ENCODE measurements at places on chromosomes 11 and 22.

DNA sequence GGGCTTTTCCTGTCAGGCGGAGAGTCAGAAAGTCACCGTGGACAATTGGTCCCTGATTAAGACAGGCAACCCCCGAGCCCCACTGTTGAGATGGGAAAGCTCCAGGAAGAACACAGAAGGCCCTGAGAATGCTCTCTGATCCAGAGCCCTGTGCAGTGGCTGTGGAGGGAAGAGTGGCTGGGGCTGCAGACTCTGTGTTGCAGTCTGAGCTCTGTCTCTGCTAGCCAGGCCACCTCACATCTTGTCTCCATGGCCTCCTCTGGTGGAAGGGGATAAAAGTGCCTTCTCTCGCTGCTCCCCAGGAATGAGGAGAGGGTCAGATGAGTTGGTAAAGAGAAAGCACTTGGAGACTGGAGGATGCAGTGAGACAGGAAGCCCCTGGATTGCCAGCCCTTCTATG, 141.2 kb downstream of the CEP164 start:
- DNase-seq = no peak

DNA sequence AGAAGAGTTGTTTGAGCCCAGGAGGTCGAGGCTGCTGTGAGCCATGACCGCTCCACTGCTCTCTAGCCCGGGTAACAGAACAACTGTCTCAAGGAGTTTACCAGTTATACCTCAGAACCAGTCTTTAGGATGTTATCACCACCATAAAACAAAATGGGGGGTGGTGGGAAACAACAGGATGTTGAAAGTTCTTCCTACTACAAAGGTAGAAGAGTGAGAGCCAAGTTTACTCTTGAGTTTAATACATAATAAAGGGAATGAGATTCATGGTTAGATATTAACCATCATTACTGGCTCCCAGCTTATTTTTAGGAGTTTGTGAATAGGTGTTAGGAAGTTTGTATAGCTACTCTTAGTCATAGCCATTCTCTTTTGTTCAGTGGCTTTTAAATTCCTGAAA, 78.8 kb upstream of the HORMAD2 start:
- no peak for DNase-seq

DNA sequence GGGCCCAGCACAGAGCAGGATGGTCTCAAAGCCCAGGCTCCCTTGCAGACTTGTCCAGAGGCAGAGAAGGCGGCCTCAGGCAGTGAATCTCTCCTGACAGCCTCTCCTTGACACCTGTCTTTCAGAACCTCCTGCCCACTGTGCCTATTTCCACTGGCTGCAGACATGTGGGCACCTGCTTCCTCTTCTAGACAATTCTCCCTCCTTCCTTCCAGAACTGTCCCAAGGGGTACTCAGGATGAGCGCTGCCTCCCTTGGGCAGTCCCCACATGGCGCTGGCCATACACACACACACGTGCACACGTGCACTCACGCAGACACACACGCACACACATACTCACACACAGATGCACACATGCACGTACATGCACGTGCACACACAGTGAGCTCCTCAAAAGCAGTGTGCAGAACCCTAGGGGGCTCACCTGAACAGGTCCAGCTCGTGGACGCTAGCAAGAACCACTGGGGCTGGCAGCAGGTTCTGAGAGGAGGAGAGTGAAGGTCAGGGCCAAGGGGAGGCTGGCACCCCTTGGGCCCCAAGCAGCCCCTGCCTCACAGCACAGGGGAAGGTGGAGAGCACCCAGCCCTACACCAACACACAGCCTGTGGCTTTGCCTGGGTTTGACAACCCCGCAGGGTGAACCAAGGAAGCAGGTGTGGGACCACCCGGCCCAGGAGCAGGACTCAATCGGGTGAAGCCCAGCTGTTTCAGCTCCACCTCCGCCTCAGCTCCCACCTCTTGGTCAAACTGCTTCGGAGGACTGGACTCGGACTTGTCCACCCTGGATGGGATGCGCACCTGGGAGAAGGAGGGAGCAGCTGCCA, 8.1 kb upstream of the PLXNB2 start:
- DNase-seq = no peak

- peak; percentile 67 for DNase-seq
Measured at GRCh38 chr11:65425105-65425970, 2.7 kb downstream of the NEAT1 start.

- no peak for DNase-seq
Measured at GRCh38 chr22:28783786-28784671, 11.5 kb downstream of the CCDC117 start.

- DNase-seq = no peak
Measured at GRCh38 chr11:33906484-33907186, 14.8 kb upstream of the LMO2 start.

DNA sequence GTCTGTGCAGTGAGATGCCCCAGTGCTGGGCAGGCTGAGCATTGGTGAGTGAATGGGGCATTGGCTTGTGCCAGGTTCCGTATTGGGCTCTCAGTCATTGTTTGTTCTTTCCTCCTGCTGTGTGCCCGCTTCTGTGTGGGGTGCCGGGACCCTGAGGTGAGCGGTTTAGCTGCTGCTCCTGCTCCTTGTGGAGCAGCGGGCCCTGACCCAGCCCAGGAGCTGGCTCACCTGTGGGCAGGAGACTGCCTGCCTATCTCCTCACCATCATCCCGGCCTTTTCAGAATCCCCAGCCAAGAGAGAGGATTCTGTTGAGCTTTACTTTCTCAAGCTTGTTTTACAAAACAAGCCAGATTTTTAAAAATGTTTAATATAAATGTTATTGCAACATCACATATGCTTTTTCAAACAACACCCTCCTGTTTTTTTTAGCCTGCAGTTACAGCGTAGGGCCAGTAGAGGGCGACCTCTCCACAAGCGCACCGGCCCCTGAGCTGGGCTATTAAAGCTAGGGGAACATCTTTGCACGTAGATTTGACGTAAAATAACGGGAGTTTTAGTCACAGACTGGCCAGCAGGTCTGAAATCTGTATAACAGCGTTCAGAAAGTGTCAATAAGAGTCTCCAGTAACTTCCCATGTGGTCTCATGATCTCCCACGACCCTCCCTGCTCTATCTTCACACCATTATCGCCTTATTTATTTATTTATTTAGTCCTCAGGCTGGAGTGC, 25.1 kb upstream of the RELT start:
- peak; percentile 49 for DNase-seq

DNA sequence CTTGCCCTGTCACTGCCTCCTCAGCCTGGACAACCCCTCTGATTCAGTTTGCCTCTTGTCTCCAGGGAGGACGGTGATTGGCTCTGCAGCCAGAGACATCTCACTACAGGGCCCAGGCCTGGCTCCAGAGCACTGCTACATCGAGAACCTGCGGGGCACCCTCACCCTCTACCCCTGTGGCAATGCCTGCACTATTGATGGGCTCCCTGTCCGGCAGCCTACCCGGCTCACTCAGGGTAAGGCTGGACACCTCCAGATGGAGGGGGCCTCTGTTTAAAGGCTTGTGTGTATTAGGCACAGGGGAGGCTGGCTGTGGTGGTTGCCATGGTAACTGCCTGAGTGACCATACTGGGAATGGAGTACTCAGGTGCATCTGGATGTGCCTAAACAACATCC, 8.6 kb downstream of the PHLDB1 start:
- no peak for DNase-seq

DNA sequence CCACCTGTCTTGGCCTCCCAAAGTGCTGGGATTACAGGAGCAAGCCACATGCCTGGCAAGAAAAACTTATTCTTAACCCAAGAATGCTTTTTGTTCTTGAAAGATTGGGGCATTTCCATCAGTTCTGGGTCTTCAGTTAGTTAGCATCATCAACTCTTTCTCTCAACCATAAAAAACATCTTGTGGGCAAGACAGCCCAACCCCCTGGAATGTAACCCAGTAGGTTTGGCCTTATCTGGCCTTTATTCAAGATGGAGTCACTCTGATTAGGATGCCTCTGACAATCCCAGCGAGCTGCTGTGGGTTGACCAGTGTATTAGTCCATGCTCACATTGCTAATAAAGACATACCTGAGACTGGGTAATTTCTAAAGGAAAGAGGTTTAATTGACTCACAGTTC, 9.2 kb upstream of the TPCN2 start:
- DNase-seq = no peak

- peak; percentile 15 for DNase-seq
Measured at GRCh38 chr11:2300936-2301630, 635 bp downstream of the C11orf21 start.

GRCh38 chr11:111413849-111414248, 34.8 kb upstream of the POU2AF1 start:
- peak; percentile 44 for DNase-seq

- DNase-seq = no peak
Measured at GRCh38 chr11:19552161-19552560, 160.5 kb upstream of the NAV2 start.

GRCh38 chr11:67312187-67313021, 9.1 kb downstream of the SSH3 start:
- DNase-seq = peak; percentile 43

DNA sequence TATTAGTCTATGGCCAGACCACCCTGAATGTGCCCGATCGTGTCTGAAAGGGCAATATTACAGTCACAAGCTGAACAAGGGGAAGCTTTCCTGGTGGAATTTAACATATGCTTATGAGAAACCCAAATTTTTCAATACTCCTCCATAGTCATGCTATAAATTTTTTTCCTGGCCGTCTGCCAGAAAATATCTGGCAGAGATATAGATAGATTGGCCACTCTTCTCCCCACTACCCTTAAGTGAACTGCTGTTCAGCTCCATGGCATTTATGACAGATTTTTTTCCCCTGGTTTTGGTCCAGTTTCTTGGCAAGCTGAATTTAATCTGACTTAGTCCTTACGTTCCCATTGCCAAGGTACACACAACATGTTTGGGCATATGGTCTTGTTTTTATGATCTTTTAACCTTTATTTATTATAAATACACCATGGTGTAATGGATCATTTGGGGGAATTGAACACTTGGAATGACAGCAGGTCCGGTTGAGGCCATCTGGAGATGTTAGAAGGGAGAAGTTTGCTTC, 328.5 kb downstream of the CNTN5 start:
- DNase-seq = no peak

GRCh38 chr11:2400762-2401435, 349 bp downstream of the TSSC4 start:
- no peak for DNase-seq

GRCh38 chr11:113723787-113724186, 17.7 kb upstream of the TMPRSS5 start:
- no peak for DNase-seq

- DNase-seq = no peak
Measured at GRCh38 chr11:117127171-117127901, 16.8 kb upstream of the PAFAH1B2 start.

GRCh38 chr22:46522797-46523196, 14.6 kb downstream of the CELSR1 start:
- DNase-seq = no peak

DNA sequence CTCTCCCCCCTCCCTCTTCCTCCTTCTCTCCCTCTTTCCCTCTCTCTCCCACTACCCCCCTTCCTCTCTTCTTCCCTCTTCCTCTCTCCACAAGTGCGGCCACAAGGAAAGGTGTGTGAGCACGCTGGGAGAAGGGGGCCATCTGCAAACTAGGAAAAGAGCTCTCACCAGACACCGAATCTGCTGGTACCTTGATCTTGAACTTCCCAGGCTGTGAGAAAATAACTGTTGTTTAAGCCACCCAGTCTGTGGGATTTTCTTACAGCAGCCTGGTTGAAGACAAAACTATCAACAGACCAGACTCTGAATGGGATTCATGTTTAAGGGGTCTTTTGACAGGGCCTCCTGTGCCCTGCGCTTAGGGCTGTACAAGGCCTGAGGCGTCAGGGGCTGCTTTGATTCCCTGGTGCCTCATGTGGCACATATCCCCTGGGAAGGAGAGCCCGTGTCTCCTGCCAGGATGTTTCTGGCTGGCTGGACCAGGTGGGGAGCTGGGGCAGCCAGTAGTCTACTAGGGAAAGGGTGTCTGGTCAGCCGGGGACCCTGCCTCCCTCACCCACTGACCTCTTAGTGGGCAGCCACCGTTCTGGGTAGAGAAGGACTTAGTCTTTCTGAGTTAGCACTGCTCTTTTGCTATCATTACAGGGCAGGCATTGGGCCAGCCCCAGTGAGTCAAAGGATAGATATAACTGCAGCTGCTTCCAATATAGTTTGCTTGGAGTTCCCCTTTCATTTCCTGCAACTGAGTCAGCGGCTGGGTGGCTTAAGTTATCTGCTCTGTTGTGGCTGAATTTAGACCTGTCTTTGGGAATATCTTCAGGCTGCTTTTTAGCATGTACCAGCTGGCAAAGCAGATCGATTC, 6.2 kb downstream of the PANX1 start:
- peak; percentile 29 for DNase-seq

GRCh38 chr11:109865548-109866186, 227.5 kb upstream of the ZC3H12C start:
- no peak for DNase-seq

DNA sequence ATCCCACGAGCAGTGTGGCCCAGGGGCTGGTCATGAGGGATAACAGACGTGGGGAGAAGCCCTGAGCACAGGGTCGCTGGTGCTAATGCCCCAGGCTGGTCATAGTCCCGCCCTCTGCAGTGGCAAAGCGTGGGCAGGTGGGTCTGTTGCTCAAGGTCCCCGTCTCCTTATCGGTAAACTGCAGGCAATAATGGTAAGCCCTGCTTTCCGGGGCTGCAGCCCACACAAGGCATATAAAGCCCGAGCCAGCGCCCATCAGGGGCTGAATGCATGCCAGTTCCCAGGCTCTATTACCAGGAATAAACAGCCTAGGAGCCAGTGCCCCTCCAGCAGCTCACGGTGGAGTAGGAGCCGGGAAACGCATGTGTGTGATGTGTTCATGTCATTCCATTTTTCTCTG, 261.0 kb downstream of the BRD1 start:
- no peak for DNase-seq

- DNase-seq = no peak
Measured at GRCh38 chr11:62909107-62909894, 11.9 kb downstream of the CHRM1 start.

DNA sequence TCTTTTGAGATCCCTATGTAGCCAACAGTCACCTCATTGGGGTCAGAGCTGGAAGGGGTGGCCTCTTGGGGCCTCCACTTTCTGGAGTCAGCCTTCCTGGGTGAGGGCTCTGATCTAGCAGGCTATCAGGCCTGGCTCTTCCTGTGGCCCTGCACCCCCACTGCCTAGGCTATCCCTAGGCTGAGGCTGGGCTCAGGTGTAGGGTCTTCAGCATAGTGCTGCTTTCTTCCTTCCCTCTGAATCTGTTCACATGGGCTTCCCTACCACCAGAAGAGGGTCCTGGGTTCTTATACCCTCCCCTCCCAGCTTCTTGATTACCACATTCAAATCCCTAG, 456 bp upstream of the SPI1 start:
- DNase-seq = no peak

- peak; percentile 11 for DNase-seq
Measured at GRCh38 chr11:121417055-121417551, 35.0 kb upstream of the SORL1 start.

DNA sequence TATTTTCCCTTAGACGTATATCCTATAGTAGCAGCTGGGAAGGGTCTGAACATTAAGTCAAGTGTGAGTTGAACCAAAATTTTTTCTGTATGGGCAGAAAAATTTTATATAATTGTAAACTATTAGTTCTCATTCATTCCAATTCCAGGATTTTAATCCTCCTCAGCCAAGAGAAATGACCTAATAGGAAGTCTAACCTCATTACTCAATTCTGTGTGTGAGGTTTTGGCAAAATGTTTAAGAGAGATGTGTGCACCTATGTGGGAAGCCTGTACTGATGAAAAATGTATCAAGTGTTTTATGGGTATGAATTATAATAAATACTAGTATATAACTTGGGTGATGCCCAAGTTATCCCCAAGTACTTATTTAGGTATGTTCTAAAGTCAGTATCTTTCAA, 311.6 kb upstream of the PITPNB start:
- no peak for DNase-seq

All from stimulated activated CD4-positive, alpha-beta T cell treated with anti-CD3 and anti-CD28 coated beads, Interleukin-4, amount 100 ng/mL, for 1 hour (primary cell).